ENCODE measurements at places on chromosomes 4 and X.

GRCh38 chr4:13478707-13479106 is 5.4 kb downstream of the RAB28 start:
- DNase-seq: no peak

DNA sequence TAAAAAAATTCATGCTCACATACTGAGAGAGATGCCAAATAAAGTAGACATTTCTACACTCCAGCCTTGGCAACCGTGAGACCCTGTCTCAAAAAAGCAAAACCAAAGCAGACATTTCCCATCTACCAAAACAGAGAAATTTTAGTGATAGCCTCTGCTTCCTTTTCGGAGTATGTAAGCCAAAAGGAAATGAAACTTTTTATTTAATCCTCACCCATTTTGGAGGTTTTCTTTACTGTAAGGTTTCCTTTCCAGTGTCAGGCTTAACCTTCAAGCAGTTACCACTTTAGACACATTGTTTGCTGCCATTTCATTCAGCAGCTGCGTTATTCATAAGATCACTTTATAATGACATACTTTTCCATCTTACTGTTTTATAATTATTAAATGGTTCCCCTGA is 15.9 kb downstream of the ADD1 start:
- no peak for DNase-seq

GRCh38 chr4:106264331-106264728 is 51.7 kb downstream of the TBCK start:
- DNase-seq: no peak

- no peak for DNase-seq
Measured at GRCh38 chr4:16770710-16771285, 127.6 kb downstream of the LDB2 start.

DNA sequence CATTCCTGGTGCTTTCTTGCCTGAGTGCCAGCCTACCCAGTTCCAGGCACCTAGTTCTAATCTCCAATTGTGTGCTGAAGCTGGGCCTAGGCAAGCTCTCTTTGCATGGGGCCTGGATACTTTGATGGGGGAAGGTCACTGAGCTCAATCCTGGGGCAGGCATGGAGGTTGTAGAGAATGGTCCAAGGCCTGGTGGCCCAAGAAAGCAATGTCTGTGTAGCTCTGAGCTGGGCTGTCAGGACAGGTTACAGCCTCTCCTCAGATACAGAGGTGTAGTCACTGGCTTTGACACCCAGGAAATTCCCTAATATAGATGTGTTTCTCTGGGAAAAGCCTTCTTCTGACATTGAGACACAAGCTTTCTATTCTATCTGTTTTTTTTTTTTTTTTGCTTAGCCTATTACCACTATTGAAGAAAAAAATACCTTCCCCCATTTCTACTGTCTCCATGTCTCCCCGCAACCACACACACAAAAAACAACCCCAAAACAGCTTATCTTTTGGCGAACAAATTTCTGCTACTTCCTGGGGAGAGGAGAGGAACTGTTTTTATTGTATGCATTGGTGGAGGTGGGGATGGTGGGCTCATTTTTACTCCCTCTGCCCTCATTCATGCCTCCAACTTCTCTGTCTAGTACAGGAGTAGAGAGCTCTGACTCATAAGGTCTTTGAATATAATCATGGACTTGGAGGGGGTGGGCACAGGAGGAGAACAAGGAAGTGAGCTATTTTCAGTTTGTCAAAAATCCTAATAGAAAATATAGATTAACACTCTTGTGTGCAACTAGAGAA is 66.7 kb upstream of the DHX15 start:
- no peak for DNase-seq

GRCh38 chrX:150088042-150088441 is 149.8 kb upstream of the EOLA2 start:
- no peak for DNase-seq

- DNase-seq: no peak
Measured at GRCh38 chrX:80663331-80663730, 146.3 kb downstream of the BRWD3 start.

DNA sequence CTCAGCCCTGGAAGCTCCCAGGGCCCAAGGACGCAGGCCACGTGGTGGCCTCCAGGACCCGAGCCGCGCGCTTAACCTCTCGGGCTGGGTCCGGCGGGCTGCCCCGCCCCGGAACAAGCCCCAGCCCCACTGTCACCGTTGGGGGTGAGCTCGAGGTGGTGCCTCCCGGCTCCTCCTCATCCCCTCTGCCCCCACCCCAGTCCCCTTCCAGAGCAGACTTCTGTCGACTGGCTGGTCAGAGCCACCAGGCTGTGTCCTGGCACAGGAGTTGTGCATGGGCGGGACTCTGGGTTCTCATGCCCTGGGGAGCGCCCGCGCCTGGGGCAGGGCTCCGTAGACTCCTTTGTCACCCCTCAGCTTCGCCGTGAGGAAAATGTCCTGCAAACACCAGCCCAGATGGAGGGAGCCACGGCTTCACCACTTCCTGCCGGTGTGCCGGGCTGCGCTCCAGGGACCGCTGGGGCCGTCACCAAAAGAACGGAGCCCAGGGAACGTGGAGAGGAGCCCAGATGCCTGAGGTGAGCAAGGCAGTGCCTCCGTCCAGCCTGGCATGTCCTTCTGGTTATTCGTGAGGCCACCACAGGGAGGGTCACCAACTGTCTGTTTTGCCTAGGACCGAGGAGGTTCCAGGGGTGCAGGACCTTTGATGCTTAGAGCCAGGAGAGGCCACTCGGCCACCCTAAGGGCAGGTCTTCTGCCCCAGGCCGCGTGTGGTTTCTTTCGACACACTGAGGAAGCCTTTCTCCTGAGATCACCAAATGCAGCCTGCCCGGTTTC is 7.1 kb upstream of the RGS12 start:
- DNase-seq: no peak

GRCh38 chr4:176238157-176238610 is 30.8 kb downstream of the ASB5 start:
- DNase-seq: no peak

GRCh38 chrX:106484233-106484632 is 127.5 kb upstream of the RADX start:
- no peak for DNase-seq

DNA sequence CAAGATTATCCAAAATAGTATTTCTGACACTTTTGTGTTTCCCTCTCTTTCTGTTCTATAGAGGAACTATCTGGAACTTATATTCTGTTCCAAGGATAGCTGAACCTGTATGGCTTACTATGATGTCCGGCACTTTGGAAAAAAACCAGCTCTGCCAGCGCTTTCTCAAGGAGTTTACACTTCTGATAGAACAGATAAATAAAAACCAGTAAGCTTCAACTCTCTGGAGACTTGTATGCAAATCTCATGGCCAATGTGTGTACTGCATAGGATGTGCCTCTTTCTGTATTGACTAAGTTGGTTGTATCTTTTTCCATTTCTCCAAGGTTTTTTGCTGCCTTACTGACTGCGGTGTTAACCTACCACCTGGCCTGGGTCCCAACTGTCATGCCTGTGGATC is 92.5 kb downstream of the FNIP2 start:
- no peak for DNase-seq

DNA sequence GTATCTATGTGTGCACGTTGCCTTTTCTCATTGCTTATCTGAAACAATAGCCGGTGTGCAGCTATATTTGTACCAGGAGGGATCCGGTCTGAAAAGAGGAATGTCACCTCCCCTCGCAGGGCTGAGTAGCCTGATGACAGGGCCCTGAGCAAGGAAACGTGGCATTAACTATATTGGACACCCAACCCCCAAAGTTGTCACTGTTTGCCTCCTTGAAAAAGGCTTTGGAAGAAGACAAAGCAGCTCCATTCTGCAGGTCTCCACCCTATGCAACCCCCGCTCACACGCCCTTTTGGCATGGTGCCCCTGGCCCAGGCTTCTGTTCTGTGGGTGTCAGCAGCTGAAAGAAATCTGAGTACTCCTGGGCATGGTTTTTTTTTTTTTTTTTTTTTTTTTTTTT is 8.2 kb downstream of the PRRG3 start:
- DNase-seq: no peak

GRCh38 chr4:7647186-7647585 is 212.5 kb upstream of the PSAPL1 start:
- DNase-seq: no peak

DNA sequence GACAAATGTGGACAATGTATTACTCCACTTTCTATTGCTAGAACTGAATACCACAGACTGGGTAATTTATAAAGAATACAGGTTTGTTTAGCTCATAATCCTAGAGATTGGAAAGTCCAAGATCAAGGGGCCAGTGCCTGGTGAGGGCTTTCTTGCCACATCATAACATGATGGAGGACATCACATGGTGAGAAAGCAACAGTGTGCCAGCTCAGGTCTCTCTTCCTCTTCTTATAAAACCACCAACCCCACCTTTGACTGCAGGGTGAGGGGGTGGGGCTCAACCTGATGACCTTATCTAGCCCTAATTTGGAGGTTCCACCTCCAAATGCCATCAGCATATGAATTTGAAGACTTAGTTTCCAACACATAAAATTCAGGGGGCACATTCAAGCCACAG is 105.7 kb upstream of the CXorf66 start:
- no peak for DNase-seq

- DNase-seq: no peak
Measured at GRCh38 chrX:44978976-44979375, 106.0 kb downstream of the KDM6A start.

DNA sequence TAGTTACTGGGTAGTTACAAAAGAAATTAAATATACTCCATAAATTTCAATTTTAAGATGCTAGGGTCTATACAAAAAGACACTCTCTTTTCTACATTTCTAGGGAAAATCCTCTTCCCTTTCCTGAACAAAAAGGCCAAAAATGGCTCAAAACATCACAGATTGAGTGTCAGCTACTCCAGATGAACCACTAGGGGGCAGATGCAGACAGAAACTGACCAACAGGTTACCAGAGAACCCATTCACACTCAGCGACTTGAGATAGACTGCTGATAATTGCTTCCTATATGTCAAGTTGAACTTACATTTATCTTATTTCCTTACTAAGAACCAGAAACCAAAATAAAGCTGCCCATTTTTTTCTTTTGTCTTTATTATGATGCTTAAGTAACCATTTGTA is 83.4 kb upstream of the MID1IP1 start:
- DNase-seq: no peak

DNA sequence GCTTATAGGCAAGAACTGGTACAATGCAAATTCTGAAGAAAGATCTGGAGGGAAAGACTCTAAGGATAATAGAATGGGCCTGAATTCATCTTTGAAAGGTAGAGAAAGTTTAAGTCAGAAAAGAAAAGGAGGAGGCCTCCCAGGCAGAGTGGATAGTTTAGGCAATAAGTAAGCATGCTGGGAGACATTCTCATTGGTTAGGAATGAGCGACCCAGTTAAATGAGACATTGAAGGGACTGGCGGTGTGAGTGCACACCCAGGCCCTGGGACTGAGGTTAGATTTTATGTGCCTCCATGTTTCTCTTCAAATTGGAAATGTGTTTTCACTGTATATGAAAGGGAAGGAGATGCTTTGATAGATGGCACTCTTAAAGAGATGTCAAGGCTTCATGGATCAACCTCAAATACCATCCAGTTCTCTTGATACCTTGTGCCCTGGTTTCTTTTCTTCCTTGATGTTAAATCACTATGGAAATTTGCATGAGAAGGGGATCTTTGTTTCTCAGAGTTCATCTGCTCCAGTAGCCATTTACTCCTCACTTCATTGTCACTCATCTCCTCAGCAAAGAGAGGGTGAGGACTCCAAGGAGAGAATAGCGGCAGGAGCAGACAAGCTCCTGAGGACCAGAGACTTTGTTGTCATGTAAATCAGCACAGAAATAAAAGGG is 584.2 kb upstream of the INTU start:
- DNase-seq: no peak

DNA sequence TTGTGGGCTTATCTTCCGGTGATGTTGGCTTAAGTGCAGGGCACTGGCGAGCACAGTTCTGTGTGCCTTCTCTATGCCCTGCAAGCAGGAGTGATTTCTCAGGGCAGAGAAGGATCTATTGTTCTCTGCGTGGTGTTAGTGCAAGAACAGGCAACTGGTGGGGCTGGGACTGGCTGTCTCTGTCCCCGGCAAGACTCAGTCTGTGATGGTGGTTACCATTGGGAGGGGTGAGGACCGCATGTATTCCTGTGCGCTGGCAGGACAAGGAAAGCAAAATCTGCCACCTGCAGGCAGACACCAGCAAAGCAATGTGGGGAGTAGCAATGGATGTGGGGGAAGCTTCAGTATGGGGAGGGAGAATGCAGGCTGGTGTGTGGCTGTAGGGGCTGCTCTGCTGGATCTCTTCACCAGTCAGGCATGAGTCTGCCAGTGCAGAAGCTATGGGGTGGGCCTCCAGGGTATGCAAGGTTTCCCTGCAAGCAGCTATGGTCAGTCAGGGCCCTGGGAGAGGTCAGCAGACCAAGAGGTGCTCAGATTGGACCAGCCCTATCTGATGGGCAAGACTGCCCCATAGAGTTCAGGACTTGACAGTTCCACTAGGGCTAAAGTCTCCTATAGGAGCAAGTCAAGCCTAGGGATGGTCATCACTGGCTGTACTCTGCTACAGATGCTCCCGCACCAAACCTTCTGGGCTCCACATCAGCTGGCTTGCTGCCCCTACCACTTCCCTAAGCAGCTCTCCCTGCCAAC is 16.8 kb downstream of the PF4 start:
- no peak for DNase-seq

- no peak for DNase-seq
Measured at GRCh38 chr4:120109406-120109805, 42.8 kb upstream of the MAD2L1 start.
